ENCODE measurements at places on chromosomes 11 and 22.

- DNase-seq: no peak
Measured at GRCh38 chr11:73402834-73403185, 26.6 kb downstream of the RELT start.

- no peak for DNase-seq
Measured at GRCh38 chr11:76302996-76303395, 77.9 kb downstream of the THAP12 start.

GRCh38 chr11:85137597-85137996 lies 489.5 kb downstream of the DLG2 start:
- DNase-seq: no peak

- no peak for DNase-seq
Measured at GRCh38 chr22:50516891-50517290, 8.5 kb downstream of the SCO2 start.

Data from ELF-1 (cell line).